ENCODE measurements at places on chromosomes 12 and 14.

DNA sequence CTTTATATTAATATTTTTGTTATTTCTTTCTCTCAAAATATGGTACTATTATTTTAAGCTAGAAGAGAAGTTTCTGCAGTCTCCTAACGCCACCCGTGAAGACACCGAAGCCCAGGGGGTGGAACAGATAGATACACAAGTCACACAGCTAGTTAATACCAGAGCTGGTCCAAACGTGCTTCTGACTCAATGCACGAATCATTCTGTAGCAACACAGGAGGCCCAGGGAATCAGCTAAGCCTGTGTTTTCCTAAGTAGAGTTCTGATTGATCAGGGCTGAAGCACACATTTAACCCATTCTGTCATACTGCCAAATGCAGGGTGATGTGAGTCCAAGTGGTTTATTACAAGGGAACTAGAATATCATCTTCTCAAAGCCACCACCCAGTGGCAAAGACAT, 116.9 kb upstream of the PWP1 start:
- DNase-seq = no peak

GRCh38 chr14:63418020-63418419, 99.3 kb upstream of the GPHB5 start:
- DNase-seq = no peak

GRCh38 chr14:86057018-86057667, 527.2 kb downstream of the FLRT2 start:
- DNase-seq = no peak

GRCh38 chr14:80658155-80658554, 283.4 kb downstream of the CEP128 start:
- DNase-seq = no peak

DNA sequence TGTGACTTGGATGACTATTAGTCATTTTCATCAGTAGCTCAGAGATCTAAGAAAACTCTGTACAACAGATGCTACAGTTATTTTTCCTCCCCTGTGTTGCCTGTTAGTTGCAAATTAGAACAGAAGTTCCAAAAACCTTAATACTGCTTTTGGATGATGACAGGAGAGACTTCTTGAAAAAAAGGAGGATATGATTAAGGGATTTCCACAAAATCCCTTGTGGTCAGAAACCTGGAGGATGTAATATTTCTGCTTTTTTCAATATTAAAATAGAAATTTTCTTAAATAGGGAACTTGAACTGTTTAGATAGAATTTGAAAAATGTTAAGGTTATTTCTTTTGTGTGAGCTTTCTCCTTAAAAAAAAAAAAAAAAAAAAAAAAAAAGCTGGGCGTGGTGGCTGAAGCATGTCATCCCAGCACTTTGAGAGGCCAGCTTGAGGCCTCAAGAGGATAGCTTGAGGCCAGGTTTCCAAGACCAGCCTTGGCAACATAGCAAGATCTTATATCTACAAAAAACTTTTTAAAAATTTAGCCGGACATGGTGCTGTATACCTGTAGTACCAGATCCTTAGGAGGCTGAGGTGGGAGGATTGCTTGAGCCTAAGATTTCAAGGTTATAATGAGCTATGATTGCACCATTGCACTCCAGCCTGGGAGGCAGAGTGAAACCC, 14.1 kb downstream of the CMAS start:
- no peak for DNase-seq

GRCh38 chr12:28130625-28131598, 59.3 kb upstream of the CCDC91 start:
- DNase-seq = no peak

DNA sequence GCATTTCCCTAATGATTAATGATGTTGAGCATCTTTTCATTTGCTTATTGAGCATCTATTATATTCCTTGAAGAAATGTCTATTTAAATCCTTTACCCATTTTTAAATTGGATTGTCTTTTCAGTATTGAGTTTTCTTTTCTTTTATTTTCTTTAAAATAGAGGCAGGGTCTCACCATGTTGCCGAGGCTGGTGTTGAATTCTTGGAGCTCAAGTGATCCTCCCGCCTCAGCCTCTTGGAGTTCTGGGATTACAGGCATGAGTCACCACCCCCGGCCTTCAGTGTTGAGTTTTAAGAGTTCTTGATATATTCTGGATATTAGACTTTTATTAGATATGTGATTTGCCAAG, 73.3 kb upstream of the HECTD1 start:
- DNase-seq = no peak

GRCh38 chr12:40261937-40262336, 37.1 kb downstream of the LRRK2 start:
- no peak for DNase-seq

- DNase-seq = no peak
Observed at GRCh38 chr12:63869656-63870055, 25.2 kb downstream of the SRGAP1 start.

DNA sequence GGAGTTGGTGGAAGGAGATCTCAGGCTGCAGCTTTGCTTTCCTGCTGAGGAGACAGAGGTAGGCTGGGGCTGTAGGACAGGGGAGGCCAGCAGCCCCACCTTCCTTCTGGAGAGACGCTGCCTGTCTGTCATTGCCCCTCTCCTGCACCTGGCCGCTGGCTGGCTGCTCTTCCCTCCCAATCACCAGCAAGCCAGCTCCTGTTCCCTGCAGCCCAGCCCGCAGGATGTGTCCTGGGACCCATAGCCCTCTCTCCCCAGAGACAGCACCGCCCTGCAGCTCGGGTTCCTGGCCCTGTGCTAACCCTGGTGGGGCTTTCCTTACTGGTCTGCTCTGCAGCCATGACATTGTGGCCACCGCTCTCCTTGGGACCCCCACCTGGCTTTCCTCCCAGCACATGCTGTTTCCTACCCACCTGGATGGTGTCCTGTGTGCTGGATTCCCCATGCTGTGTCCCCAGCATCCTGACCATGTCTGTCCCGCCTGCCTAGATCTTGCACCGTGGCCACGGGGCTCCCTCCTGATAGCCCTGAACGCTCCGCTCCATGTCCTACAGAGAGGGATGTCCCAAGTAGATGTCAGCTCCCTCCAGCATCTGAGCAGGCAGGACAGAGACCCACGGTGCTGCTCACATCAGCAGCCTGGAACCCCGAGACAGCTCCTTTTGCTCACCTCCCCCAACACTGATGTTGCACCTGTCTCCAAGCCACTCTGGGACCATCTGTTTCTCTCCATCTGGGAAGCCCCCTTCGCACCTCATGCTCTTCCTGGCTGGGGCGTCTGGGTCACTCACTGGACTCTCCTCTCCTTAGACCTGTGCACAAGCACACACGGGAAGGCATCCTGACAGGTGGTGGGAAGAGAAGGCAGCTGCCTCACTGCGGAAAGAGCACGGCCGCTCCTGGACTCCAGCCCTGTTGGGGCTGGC, 1.1 kb upstream of the MTA1 start:
- DNase-seq = no peak

DNA sequence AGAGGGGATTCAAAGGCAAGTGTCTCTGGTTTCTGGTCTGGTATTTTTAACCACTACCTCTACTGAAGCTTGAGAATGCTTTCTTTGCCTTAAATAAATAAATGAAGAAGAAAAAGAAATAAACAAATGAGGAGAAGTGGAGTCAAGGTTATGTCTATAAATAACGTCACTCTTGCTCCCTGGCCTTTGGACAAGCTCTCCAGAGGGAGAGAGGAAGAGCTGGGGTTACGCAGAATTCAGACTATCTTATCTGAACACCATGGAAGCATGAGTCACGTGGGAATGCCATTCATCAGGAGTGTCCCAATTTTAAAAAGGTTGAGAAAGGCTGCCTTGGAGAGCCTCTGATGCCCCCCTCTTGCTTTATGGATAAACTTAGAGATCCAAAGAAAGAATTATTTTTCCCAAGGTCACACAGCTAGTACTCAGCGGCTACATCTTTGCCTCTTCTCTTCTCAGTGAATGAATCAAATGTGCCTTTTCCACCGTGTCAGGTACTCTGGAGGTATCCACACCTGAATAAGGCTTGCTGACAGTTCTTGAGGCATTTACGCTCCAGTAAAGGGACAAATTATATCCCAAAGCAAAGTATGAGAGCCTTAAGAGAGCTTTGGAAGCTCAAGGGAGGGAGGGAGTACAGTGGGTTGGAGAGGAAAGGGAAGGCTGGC, 12.9 kb upstream of the MSI1 start:
- DNase-seq = no peak

- DNase-seq = no peak
Observed at GRCh38 chr12:47155457-47156166, 75.9 kb upstream of the AMIGO2 start.
